ENCODE measurements at places on chromosomes 4 and X.

DNA sequence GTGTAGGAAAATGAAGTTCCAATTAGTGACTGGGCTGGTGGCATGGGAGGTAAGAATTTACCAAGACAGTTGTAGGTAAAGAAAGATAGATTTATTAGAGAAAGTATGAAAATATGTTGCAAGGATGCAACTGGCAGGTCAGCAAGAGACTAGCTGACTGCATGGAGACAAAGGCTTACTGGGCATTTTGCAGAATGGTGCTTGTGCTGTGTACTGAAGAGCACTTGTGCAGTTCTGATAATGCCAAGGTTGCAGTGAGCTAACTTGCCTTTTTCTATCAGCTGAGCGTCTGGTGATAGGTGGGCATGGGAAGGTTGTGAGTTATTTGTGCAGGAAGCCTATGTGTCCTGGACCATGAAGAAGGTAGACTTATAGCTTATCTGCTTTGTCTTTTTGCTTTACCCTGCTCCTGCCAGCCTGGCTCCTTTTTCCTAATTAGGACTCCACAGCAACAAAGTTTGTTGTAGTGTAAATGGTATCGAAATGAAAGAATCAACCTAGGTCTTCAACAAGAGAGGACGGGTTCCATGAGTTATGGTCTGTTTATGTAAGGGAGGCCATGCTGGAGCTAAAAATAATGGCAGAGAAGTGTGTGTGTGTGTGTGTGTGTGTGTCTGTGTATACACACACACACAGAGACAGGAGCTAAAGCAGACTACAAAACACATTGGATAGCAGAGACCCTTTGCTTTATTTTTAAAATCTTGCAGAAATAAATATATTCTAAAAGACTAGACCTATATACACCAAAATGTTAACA lies 15.0 kb downstream of the BST1 start:
- DNase-seq = no peak

DNA sequence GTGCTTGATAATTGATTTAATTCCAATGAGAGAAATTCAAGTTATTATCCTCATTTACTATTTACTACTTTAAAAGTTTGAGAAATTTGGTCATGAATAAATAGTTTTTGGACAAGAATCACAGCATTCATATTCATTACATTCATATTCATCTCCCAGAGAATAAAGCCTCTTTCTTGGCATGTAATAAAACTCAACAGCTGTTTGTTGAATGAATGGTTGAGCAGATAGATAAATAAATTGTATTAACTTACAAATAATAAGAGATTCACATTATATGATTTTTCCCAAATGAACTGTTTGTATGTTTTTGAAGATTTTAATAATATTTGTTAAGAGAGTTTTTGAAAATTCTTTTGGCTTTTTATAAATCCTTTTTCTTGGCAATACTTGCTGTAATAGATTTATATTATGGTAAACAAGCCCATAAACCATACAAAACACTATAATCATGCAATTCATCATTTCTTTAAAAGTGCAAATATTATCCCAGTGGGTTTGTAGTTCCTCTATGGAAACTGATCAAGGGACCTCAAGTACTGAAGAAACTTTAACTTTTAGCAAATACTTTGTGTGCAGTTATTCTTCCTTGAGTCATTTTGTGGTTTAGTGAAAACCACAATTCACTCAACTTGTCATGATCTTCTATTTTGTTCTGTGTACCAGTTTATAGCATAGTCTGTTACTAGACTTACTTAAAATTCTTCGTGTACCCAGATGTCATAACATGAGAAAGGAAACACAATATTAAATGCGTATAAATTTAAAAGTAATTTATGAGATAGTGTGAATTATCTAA lies 371.8 kb downstream of the ADGRL3 start:
- DNase-seq = no peak

DNA sequence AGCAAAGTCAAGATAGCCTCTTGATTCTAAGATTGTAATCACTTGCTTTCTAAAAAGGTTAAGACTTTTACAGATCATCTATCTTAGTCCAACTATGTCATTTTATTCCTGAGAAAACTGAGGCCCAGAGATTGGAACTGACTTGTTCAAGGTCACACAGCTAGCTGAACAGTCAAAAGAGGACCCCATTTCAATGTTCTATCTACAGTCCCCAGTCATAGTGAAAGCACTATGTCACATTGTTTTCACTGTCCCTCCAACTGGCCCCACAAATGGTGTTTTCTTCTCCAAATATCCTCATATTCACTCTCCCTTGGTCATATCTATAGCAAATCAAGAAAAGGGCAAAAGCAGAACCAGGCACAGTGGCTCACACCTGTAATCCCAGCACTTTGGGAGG lies 145.2 kb downstream of the OPHN1 start:
- DNase-seq = no peak

GRCh38 chr4:121879135-121879534 lies 8.9 kb upstream of the BBS7 start:
- DNase-seq = no peak

DNA sequence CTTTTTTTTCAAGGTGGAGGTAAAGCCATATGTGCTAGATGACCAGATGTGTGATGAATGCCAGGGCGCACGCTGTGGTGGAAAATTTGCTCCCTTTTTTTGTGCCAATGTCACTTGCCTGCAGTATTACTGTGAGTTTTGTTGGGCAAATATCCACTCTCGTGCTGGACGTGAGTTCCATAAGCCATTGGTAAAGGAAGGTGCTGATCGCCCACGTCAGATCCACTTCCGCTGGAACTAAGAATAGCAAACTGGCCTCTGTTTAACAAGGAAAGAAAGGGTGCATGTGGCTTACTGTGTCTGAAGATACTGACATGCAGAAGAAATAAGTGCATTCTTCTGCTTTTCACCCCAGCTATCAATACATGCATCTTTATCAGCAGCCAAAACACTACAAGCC lies 63.9 kb downstream of the CPEB2 start:
- DNase-seq = no peak

GRCh38 chr4:40940317-40940741 lies 190.6 kb downstream of the NSUN7 start:
- DNase-seq = no peak

DNA sequence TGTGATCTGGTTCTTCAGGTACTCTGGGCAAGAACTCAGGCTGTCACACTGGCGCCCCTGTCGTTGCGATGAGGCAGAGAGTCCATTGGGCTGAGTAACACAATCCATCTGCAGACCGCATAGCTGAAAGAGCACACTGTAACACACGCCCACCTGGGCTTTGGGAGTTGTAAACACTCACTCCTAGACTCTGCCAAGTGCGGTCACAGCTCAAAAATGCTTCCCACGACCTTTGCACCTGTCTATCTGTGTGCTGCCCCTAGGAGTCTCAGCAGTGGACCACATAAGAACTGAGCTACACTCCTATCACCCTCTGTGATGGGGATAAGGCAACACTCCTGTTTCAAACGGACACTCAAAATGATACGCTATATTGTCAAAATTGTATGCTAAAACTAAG lies 2028.3 kb downstream of the PCDH7 start:
- DNase-seq = no peak

DNA sequence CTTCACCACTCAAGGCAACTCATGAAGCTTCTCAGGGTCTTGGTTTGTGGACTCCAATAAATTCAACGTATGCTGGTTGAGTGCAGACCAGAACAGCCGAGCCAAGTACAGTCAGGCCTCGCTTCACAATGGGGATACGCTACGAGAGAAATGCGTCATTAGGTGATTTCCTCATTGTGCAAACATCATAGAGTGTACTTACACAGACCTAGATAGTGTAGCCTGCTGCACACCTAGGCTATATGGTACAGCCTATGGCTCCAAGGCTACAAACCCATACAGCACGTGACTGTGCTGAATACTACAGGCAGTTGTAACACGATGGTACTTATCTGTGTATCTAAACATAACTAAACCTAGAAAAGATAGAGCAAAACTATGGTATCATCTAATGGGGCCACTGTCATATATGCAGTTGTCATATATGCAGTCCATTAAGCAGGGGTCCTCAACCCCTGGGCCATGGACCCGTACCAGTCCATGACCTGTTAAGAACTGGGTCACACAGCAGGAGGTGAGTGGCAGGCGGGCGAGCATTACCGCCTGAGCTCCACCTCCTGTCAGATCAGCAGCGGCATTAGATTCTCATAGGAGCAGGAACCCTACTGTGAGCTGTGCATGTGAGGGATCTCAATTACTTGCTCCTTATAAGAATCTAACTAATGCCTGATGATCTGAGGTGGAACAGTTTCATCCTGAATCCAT lies 31.5 kb downstream of the RTL5 start:
- no peak for DNase-seq

DNA sequence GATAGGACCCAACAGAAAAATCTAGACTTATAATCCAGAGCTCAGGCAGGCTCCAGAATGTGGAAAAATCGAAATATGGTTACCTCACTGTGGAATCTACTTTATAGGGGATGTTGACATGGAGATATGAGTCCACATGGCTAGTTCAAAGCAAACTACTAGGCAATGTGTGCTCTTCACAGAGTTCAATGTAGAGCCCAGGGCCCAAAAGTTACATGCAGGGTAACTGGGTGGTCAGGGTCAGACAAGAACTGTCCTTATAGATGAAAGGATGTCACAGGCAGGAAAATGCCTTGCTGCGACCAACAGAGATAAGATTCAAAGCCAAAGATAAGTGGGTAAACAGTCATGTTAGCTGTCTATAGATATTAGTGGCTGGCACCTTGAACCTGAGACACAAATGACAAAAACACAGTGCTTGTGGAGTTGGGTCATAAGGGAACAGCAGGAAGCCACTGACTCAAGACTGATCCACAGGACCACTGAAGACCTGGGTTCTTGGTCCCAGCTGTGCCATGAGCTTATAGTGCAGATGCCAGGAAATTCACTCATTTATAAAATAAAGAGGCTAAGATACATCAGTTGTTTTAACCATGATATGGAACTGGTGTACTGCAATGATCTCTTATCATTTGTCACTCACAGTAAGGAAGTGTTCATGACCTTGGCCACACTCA lies 101.7 kb upstream of the MBNL3 start:
- no peak for DNase-seq

DNA sequence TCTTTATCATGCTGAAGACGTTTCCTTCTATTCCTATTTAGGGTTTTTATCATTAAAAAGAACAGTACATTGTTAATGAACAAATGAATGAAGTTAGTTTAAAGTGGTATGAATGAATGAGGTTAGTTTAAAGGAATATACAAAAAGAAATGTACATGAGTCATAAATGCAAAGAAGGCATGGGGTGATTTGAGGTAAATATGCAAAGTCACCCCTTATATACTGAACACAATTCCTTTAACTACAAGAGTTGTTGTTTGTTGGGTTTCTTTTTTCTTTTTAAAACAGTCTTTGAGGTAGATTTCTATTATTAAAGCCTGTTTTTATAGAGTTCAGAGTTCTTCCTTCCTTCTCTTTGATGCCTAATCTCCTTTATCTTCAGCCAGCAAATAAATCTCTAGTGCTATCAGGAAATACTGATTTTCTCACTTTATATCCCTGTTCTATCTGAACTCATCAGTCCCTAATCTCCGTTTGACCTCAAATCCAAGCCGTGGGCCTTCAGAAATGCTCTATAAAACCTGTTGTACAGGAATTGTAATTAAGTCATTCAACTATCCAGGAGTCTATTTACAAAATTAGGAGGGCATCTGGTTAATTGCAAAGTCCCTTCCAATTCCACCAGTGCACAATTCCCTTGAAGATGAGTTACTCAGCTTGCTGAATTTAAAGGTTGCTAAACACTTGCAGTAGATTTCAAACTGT lies 31.6 kb upstream of the ABCG2 start:
- no peak for DNase-seq

- DNase-seq = peak; percentile 52
Measured at GRCh38 chr4:2290974-2291704, 29.2 kb upstream of the MXD4 start.
